Right cardiac atrium (tissue), 5 donors: ENCODE measurements at places on chromosomes 12 and 14.

DNA sequence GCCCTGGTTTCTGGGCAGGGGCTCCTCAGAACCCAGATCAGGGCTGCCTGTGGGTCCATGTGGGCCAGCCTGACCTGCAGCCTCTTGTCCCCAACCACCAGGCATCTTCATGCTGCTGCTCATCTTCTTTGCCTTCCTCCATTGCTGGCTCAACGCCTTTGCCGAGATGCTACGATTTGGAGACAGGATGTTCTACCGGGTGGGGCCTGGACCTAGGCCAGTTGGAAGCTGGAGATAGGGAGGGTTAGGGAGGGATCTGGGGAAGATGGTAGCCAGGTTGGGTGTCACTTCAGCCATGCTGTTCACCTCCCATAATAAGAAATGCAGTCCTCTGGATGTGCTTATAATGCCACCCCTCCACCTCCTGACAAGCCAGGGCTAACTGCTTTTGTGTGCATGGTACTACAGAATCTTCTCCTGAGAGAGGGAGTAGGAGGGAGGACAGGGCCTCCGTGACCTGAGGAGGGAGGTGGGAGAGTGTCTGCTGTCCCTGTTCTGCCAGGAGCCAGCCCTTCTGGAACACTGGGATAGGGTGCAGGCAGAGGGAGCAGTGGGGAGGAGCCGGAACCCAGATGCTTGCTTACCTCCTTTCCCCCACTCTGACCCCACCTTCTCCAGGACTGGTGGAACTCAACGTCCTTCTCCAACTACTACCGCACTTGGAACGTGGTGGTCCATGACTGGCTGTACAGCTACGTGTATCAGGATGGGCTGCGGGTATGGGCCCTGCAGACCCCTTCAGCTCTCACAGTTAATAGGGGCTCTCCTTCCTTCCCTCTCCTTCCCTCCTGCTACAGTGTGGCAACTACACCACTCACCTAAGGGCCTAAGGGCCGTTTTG lies 17.6 kb downstream of the SOAT2 start:
- no peak for DNase-seq

- DNase-seq = no peak
These were observed 31.6 kb upstream of the SGPP1 start for GRCh38 chr14:63759456-63759855.

DNA sequence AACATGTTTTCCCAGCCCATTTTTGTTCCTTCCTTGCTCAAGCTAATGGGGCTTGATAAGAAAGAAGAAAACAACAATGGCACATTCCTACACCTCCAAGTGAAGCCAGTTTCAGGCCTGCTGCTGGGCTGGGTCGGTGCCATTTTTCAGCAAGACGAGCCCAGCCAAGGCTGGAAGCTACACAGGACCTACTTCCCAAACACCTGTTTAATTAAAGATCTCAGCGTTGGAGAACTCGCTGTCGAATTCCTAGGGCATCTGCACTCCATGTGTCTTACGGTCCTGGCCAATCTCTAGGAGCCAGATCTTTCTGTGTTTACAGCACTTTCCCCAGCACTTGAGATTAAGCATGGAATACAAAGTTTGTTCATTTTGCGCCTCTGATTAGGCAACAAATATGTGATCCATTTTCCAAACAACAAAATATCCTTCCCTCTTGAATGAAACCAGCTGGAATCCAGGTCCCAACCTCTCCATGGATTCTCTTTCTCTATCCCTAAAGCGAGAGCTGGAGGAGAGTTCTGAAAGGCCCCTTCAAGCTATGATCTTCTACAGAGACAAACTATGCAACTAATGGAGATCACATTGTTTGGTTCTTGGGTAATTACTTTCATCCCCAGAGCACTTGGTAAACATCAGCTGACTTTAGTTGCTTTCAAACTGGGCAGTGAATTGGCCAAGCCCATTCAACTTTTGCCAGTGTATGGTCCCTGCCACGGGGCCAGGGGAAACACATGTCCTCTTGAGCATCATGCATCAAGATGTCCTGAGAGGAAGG lies 34.3 kb upstream of the TC2N start:
- DNase-seq = peak; percentile 48

DNA sequence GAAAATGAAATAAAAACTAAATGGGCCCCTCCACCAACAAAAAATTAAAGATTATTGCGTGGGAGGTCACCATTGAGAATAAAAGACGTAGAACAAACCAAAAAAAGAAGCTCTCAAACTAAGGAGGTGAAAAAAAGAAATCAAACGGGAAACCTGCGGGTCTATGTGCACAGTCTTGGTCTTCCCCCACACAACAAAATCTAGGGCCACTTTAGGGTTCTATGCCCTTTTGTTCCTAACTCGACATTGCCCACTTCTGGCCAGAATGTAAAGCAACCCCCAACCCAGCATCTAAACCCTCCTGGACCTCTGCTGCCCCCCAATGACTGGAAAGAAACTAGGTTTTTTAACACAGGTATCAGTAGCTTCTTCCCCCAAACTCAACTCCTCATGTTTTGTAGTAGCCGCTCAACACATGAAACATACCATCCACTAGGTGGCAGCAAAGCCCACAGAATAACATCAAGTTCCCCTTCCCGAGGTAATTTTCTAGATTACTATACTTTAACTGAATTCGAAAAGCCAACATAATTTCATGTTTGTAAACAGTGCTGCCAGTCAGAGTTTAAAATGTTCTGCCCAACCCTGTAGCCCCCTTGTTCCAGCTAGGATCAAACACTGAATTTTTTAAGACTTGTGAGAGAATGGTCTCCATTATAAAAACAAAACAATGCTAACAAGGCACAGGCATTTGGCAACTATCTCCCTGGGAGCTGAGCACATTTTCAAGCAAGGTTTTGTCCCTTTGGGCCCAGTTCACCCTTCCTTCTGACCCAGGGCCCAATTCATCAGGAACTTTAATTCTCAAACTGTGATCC lies 18.7 kb downstream of the DAD1 start:
- DNase-seq = no peak

DNA sequence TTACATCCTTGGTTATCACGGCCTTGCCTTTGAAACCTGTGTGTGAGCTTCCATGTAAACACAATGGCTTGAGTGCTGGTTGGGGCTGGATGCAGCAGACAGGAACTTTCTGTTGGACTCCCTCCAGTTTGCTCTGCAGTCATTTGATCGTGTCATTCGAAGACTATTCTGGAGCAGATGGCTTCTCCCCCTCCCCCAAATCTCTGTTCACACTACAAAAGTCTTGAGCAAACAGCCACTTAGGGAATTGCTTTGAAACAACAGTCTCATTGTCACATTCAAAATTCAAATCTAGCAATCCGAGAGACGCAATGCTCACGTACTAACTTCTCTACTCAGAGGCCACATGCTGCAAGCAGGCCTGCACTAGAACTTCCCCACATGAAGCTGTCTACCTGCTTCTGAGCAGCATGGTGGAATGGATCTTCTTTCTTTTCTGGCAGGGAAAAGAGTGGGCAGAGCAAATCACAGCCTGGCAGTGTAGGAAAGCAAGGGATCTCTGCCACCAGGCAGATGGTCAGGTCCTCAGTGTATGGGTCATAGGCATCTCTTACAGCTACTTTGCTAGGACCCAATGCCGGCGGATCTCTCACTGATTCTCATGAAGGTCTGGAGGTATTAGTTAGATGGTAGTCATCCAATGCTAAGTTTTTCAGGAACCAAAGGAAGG lies 214.2 kb downstream of the PPM1H start:
- DNase-seq = peak; percentile 58

GRCh38 chr12:16260206-16260605 lies 17.3 kb downstream of the SLC15A5 start:
- no peak for DNase-seq

DNA sequence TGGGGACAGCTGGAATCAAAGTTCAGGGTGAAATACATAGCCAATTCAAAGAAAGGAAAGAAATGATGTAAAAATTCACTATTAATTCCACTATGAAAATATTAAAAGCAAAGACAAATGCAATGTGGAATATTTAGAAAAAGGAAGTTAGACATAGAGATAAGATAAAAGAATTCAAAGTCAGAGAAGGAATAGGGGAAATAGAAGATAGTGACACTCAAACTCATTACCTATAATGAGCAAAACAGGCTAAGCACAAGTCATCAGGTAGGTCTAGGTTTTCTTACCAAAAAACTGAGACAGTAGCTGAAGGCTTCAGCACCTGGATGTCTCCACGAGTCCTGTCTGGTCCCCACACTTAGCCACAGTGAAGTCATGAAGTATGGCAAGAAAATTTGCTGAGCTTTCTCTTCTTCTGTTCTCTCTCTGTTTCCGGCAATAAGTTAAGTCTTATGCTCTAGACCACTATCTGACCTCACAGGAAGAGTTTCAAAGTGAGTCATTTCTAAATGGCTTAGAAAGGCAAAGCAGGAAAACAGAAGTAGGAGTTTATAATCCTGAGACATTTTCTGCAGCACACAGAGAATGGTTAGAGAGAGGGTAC lies at the start of gene C3AR1:
C3AR1 (minus strand) TSS at position 369 of the 604 bp plus-strand sequence. CDS start 6,174 bp downstream, outside the sequence.
- no peak for DNase-seq

DNA sequence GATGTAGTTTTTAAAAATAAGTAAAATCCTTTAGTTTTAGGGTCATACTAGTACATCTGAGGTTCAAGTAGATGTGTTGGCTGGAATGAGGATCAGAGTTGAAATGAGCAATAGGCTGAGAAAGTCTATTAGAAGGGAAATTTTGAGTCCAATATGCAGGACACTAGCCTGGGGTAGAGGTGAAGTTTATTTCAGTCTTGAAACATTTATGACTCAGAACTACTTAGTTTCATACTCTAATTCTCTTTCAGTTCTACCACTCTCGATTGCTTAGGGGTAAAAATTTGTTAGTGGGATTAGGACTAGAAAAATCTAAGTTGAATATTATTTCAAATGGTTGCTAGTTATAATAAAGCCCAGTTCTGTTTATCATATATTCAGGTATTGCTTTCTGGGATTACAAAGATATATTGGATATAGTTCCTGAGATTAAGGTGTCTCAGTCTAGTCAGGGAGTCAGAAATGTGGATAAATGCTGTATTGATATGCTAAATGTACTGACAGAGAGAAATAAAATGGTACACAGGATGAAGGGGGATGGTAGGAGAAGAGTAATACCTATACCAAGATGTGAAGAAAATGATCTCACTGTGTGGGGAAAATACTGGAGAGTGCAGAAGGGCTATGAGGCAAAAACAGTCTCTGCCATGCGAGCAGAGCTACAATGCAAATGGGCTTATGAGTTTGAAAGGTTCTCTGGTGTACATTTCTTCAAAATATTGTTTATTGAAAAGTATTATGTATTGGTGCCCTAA lies 395.8 kb upstream of the FBXO33 start:
- no peak for DNase-seq

DNA sequence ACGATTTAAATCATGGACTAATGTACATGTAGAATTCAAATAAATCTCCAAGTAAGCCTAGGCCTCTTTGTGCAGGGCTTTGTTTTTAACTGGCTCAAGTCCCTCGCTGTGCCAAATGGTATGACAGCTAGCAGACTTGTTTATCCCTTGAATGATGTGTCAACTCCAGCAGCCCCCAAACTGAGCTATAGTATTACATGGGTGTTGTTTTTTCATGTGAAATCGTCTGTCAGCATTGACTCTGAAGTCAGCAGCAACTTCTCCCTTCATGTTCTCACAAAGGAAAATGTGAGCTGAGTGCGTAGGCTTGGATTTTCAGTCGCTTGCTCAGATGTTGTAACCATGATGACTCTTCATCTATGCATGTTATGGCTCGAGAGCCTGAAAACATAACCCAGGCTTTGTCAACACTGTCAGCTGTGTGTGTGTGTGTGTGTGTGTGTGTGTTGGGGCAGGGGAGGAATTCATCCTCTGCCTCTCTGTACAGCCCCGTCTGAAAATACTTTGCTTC lies 73.3 kb downstream of the PTHLH start:
- DNase-seq = no peak

GRCh38 chr12:18285161-18285560 lies 23.8 kb downstream of the PIK3C2G start:
- no peak for DNase-seq
